Stimulated activated CD4-positive, alpha-beta T cell treated with anti-CD3 and anti-CD28 coated beads, Interleukin-2, amount 100 ng/mL, for 4 hours (primary cell): ENCODE measurements at places on chromosomes 2 and 18.

DNA sequence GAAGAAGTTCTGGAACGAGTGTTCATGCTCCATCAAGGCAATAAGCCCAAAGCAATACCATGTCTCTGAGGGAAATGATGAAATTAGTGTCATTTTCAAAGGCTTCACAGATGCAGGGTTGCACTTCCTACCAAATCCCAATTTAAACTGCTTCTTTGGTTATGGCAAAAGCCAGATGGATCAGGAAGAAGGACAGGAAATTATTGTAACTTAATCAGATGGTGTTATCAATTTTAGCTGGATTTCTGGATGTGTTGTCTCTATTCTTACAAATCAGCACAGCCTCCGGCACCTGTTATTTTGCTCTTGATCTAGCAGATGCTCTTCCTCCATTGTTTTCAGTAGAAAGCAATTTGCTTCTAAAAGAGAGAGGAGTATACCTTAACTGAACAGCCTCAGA is 693.4 kb downstream of the SOCS6 start:
- DNase-seq: no peak

DNA sequence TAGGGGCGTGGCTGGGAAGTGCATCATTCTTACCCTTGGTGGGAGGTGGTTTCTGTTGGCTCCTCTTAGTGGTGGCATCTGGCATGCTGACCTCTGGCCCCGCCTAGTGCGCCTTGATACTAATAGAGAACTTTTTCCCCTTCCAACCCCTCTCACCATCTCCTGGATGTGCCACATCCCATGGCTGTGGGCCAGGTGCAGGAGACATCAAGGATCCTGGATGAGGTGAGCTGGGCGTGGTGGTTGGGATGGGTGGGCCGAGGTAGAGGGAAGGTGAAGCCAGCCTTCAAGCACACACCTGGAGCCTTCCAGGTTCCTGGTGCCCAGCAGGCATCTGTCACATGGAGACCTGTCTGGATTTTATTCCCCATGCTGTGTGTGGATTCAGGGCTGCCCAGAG is 149.2 kb downstream of the DYSF start:
- DNase-seq: no peak

DNA sequence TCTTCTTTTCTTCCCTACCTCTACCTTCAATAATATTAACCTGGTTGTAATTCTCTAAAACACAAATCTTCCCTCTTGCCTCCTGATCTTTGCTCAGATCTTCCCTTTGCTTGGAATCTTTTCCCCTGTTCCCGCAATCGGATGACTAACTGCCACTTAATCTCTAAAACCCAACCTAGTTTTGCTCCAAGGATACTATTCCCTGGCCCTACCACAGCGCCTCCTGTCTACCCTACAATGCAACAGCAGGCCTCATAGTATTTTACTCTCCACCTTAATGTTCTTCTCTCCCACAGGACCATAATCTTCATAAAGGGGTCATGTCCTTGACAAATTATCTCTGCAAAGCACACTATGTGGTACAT is 246.8 kb upstream of the TNP1 start:
- DNase-seq: no peak

DNA sequence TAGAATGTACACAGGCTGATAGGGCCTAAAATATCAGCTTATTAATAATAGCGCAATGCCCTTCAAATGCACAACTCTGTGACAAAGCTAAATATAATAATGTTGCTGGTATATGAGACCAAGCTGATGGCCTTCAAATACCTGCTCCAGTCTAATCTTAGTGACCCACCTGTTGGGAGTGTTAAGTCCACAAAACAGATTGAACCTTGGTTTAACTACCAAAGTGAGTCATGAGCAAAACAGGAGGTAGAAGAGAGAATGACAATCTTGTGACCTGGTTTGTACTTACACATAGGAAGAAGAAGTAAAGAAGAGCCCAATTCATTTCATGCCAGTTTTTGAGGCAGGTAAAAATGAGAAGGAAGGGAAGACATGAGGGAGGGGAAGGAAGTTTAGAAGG is 295.0 kb downstream of the NR4A2 start:
- no peak for DNase-seq

DNA sequence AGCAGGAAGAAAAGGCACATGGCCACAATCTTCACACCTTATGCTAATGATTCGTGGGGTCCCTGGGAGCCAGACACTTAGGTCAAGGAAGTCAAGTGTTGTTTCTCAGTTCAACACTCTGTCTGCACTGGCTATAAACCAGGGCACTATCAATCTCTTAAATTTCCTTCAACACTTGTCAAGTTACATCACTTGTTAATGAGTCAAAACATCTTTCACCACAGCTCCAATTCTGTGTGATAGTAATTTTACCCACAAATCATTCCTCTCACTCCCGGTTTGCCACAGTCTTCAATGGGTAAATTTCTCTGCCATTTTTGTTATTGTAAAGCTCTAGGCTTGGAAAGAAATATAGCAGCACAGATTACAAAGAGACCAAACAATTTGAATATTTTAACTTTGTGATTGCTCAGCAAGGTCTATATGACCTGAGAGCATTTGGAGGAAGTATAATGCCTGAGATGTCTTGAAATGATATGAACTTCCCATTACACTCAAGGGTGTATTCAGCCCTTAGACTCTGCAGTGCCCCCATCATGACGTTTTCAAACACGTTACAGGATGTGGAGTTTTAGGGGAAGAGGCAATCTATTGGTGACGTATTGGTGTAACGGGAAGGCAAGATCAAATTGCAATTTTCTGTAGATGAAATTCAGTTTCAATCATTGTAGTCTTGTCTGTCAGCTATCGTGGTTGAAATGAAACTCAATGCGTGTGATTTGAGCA is 78.7 kb downstream of the ICOS start:
- DNase-seq: no peak

DNA sequence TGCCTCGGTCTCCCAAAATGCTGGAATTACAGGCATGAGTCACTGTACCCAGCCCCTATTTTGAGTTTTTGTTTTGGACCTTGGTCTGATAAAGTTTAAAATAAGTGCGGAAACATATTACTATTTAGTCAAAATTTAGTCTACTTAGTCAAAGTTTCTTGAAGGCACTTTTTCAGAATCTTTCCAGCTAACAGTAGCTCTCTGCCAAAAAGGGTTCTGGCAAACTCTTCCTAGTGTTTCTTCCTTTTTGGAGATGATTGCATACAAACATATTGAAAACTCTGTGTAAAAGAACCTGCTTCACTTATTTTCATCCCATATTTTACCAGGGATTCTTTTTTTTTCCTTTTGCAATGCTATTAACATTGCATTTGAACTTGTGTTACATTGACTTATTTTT is 28.8 kb downstream of the GMCL1 start:
- DNase-seq: no peak

DNA sequence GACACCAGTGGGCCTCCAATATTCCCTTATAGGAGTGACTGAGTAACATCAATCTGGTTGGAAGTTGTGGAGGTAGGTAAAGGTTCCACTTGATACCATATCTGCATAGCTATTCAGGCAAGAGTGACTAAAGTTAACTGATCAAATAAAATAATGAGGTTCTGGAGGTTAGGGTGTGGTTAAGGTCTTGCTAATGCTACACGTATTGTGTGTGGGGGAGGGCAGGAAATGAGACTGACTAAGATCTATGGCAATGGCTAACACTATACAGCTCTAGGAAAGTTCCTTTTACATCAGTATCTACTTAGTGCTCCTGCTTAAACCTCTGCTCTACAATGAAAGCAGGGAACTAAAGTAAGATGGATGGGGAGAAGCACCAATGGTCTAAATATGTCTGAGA is 149.1 kb upstream of the MGAT5 start:
- peak; percentile 18 for DNase-seq

DNA sequence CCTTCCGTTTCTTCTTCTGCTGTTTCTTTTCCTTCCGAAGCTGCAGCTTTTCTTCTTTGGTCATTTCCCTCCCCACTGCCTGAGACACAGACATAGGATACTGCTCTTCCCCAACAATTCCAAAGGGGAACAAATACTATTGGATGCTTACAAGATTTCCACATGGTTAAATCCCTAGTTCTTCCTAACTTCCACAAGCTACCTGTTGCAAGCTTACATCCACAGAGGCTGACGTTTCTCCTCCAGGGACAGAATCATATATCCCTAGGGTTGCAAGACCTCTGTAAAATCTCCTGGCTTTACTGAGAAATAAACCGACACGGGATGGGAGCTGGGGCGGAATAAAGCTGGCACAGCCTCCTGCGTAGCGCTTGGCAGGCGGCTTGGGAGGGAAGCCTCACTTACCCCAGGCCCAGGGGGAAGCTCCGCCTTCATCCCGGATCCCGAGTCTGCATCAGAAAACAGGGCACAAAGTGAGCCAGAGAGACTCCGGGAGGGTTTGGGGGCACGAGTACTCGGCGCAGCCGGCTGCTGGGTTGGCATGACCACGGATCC is 590 bp downstream of the EIF2B4 start:
- DNase-seq: no peak

DNA sequence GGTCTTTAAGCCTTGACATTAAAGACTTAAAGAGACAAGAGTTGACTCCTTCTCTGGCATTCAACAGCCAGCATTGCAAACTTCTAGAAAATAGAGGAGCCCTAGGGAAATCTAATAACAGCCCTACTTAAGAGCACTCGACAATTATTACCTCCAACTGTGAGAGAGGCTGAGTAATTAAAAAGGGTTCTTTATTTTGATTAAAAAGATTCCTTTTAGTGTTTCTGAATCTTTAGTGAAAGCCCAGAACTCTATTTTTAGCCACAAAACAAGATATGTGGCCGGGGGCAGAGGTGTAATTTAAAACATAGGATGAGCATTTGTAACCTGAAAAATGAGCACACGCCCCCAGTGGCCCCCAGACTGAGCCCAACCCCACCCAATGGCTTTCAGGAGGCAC is 222.3 kb downstream of the SMAD2 start:
- no peak for DNase-seq

DNA sequence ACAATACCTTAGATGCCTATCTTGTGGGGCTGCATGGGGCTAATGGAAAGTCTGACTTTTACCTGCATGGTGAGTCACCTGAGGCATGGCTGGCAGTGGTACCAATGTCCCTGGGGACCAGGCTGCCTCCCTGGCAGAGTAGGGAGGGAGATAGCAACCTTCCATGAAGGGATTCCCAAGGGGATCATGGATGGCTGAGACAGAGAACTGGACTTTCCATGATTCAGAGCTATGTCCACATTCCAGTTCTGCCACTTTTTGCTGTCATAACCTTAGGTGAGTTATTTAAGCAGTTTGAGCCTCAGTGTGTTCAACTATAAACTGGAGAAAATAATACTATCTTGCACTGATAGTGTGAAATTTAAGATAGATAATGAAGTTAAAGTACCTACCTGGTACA is 178.6 kb downstream of the SETBP1 start:
- no peak for DNase-seq

DNA sequence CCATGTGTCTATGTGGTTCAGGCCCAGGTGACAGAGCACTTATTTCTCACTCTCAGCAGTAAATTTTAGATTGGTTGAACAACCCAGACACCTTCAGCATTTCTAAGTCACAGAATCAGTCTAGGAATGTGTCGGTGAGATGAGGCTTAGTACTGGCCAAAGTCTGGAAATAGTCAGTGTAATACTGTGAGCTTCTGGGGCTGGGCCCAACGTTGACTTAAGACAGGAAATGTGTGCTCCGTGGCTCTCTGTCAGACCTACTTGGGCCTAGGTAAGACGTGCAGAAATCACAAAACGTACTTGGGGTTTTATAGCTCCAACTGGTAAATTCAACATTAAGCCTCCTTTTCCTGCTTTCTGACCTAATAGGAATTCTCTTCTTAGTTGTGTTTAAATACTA is 160.3 kb upstream of the COL3A1 start:
- DNase-seq: no peak

- no peak for DNase-seq
These were observed 29.9 kb downstream of the GPC1 start for GRCh38 chr2:240465268-240465764.

GRCh38 chr18:5543036-5543680 is 639 bp downstream of the EPB41L3 start:
- no peak for DNase-seq

DNA sequence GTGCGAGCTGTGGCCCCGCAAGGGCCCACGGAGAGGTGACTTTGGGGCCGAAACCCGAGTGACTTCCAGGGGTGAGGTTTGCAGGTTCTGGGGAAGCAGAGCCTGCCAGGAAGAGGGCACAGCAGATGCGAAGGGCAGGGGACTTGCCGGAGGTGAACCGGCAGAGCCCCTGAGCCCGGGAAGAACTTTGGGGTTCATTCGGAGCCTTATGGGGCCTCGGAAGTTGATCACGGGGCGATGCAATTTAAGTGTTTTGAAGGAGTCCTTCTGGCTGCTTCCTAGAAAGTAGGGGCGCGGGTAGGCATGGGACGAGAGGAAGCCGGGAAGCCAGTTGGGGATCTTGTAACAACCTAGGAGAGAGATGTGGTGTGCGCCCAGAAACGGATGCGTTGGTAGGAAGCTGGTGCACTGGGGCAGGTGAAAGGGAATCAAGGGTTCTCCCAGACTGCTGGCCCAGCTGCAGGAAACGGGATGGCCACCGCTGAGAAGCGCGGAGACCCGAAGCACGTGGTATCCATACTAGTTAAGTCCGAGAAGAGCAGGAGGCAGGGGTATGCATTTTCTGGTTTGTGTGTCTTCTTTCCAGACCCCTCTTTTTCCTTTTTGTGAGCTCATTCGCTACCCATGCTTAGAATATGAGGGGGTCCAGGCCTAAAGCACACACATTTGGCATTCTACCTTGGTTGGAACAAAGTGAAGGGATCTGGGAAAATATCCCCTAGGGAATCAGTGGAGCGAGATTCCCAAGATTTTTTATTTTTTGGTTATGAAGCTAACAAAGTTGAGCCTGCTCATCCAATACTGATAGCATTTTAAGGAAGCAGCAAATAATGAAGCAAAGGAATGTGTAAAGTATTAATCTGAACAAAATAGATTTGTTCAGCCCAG is 758 bp downstream of the SCLY start:
- no peak for DNase-seq

DNA sequence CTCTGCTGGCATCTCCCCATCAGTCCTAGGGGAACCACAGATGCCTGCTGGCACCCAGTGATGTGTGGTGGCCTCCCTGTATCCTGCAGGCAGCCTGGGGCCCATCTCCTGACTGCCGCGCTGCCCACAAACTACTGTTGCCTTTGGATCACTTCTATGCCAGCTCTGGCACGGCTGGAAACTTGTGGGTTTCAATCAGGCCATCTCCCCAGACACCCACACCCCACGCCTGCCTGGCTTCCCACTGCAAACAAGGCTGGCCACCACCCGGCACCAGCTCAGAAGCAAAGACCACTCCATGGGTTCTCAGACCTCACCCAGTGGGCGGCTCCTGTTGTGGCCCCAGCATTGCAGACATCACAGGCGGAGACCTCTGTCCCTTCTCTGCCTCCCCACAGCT is 15.1 kb upstream of the TPO start:
- no peak for DNase-seq

DNA sequence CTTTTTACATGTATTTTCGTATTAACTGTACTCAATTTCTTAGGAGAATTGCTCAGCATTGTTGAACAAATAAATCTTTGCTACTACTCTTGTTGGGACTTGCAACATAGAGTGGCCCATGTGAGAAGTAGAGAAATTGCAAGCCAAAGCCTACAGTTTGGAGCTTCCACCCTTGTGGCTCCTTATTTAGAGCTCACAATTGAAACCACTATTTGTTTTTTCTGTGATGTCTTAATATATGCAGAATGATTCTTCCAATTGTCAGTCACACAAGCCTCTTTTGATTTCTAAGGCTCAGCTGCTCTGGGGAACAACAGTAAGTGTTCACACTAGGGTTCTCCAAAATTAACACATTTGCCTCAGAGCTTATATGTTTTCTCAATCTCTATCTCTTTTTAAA is 60.2 kb upstream of the GALNT13 start:
- no peak for DNase-seq

GRCh38 chr18:75871596-75871995 is 444.1 kb upstream of the SMIM21 start:
- no peak for DNase-seq
